ENCODE measurements at places on chromosomes 4 and X.

DNA sequence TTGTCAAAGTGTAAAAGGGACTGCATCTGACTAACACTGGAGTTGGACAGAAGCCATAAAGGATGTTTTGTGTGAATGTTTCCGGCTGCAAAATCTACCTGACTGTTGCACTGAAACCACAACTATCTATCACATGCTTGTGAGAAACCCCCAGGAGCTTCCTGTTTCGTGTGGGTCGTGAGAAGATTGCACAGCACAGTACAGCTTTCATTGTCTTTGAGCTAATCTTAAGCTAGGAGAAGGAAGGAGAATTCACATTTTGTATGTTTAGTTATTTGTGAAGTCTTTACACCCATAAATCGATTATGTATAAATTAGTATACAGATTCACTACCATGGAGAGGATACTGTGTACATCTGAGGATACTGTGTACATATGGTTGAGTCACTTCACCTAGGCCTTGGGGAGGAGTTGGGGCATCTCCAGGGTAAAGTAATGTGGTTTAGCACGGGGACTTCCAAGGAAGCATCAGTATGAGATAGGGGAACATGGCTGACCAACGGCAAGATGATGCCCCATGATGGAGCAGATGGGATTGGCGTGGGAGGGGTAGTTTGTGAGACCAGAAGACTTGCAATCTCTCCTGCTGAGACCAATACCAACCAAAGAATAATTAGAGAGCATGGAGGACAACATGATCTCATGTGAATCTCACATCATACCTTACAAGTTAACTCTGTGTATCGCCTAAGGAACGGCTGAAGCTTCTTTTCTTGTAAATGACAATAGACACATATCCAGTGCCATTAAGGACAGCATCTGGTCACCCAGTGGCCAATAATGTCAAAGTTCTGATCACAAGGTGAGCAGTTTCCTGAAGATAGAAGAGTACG lies 43.1 kb upstream of the FAM9C start:
- DNase-seq = no peak

GRCh38 chr4:158721680-158722079 lies 1.5 kb downstream of the PPID start:
- no peak for DNase-seq

GRCh38 chr4:67051000-67051789 lies 494.1 kb downstream of the CENPC start:
- no peak for DNase-seq

GRCh38 chrX:142134533-142134932 lies 70.6 kb downstream of the MAGEC2 start:
- DNase-seq = no peak

Measured in AG08395 (cell line).